ENCODE measurements at places on chromosomes 1 and 21.

DNA sequence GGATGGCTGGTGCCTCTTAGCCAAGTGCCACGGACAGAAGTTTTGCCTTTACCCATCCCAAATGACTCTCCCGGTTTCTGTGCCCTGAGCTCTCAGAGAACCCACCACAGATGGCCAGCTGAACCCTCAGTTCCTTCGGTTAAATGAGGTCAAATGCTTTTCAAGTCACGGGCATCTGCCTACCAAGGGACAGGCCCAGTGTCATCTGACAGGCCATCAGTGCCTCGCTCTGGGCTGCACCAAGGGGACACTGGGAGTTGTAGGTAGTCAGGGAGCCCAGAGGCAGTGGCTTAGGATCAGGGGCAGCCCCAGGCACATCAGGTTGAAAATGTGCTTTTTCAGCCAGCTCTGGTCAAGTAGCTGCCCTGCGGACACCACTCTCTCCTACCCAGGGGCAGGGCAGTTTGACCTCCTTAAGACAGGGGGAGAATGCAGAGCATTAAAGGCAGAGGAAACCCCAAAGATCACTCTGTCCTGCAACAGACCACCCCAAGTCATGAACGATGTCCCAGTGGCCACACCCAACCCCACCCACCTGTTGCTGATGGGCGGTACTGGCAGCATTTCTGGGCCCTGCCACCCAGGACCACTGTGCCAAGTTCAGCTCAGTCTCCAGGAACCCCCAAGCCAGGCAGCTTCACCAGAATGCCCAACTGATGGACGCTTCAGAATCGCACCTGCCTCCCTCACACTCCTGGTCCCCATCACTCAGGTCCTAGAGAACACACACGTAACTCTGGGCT lies 60.7 kb downstream of the CASZ1 start:
- DNase-seq, result no peak

DNA sequence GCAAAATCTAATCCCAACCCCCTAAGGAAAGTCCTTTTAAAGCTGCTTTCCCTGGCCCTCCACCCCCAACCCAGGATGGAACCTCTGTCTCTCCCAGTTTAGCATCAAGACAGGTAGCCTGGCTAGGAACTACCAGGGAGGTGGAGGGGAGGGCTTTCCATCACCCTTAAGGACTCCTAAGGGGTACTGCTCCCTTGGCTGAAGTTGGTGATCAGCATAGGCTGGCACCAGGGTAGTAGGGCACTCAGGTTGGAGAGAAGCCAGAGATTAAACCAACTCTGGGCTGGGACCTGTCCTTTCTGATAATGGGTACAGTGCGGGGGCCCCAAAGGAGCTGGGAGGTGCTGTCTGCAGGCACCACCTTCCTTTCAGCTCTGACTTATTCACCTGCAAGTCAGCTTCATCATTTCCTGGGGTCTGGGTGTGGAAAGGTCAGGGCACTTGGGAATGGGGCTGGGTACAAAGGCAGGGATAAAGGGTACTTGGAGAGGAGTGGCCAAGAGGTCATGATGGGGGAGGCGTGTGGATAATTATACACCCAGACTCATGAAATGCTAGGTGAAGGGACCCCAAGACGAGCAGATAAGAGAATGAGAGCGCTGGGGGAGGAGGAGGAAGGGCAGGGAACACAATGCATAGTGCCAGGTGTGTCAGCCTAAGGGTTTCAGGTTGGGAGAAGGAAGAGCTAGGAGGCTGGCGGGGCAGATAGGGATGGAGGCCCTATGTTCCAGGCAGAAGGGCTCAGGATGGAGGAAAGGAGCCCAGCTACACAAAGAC lies 1.2 kb downstream of the ARHGEF2 start:
- no peak for DNase-seq

DNA sequence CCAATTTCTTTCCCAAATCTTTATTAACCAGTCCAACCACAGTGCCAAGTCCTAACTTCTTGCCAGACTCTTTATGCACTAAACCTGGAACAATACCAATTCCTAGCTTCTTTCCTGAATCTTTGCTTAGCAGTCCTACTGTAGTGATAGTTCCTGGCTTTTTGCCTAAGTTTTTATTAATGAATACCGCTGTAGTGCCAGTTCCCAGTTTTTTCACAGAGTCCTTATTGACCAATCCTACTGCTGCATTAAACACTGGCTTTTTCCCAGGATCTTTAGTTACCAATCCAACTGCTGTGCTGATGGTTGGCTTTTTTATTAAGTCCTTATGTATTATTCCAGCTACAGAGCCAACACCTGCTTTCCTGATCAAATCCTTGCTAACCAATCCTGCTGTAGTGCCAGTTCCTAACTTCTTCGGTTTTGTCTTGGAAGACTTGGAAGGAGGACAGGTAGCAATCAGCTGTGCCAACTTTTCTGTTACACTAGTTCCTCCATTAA lies 80.8 kb downstream of the ASH1L start:
- no peak for DNase-seq

GRCh38 chr1:93824834-93825233 lies 54.2 kb downstream of the DNTTIP2 start:
- DNase-seq, result no peak

DNA sequence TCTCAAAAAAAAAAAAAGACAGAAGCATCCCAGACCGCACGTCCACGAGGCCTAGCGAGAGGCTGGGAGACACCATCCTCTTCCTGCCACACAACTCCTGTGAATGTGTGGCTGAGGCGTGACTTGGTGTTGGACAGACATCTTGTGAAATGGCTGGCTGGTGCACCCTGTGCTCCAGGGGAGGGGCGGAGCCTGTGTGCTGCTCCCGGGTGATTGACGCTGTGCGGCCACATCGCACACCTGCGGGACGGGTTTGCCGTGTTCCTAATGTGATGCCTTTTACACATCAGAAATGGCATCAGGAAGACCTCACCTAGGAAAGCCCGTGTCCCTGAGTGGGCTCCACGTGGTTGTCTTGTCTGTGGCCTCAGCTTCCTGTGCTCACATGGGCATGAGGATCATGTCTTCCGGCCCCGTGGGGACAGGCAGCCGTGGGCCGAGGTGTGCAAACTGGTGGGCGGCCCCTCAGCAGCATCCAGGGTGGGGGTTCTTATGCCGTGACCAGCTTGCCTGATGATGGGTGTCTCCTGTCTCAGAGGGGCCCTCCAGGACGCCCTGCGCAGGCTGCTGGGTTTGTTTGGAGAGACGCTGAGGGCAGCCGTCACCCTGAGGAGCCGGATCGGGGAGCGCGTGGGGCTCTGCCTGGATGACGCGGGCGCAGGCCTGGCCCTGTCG lies 64.4 kb downstream of the PCNT start:
- no peak for DNase-seq

DNA sequence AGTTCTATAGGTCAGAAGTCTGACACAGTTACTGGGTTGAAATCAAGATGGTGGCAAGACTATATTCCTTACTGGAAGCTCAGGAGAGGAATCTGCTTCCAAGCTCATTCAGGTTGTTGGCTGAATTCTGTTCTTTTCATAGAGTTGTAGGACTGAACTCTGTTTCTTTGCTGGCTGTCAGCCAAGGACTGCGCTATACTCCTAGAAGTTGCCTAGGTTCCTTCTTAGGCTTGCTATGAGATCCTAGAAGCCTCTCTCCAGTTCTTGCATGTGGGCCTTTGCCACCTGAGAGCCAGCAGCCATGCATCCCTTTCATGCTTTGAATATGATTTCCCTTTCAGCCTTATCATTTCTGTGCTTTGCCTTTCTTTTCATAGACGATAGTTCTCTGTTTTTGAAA lies 176.4 kb downstream of the RPS6KC1 start:
- no peak for DNase-seq

DNA sequence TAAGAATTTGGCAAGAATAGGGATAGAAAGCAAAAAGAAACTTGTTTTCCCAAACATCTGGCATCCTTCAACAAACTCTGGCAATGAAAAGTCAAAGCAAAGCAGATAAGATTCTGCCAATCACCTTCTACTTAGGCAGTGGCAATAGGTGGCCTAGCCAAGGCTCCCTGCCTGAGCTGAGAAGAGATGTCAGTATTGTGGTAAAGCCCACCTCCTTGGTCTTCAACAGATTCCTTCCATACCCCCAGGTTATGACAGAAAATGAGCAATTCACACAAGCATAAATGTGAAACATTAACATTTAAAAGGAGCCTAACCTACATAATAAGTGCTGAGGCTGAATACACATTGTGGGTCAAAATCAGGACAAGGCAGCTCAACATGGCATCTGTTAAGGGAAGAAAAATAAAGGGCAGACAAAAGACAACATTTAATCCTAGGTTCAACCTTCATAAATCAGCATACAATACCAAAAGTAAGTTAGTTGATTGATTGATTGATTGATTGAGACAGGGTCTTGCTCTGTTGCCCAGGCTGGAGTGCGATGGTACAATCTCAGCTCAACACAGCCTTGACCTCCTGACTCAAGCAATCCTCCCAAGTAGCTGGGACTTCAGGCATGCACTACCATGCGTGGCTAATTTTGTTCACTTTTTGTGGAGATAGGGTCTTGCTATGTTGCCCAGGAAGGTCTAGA lies 123.1 kb downstream of the AKT3 start:
- DNase-seq, result no peak

GRCh38 chr1:229229721-229230139 lies 41.2 kb upstream of the RAB4A start:
- DNase-seq, result peak; percentile 76

GRCh38 chr21:38312822-38313221 lies 56.0 kb downstream of the KCNJ15 start:
- no peak for DNase-seq

- DNase-seq, result no peak
Measured at GRCh38 chr1:107501081-107501605, 360.3 kb downstream of the NTNG1 start.

DNA sequence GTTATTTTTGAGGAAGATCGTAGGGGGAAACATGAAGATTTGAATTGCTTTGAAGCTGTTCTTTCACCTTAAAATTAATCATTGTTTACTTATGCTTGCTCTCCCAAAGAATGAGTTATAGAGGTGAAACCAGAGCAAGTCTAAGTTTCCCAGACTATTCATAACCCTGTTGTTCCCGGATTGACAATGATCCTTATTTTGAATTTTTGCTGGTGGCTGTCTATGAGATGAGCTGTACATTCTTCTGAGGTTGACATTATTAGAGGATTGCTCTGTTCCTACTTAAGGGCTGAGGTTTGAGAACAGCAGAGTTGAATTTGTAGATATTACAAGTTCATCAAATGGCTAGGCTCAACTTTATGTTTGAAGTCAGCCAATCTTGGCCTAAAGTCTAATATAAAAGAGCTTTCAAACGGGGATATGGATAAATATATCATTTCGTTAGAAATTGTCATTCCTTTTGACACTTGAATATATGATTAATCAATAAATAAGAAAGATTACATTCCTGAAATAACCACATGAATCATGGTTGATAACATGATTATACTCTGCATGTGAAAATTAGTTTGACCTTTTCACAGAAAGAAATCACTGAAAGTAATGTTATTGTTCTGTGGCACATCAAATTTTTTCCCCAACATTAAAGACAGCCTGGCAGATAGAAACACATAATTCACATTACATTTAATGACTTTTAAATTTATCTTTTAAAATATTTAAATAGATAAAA lies 19.1 kb upstream of the PDE4B start:
- DNase-seq, result no peak

- DNase-seq, result no peak
Measured at GRCh38 chr1:167200272-167200671, 20.4 kb upstream of the POU2F1 start.

DNA sequence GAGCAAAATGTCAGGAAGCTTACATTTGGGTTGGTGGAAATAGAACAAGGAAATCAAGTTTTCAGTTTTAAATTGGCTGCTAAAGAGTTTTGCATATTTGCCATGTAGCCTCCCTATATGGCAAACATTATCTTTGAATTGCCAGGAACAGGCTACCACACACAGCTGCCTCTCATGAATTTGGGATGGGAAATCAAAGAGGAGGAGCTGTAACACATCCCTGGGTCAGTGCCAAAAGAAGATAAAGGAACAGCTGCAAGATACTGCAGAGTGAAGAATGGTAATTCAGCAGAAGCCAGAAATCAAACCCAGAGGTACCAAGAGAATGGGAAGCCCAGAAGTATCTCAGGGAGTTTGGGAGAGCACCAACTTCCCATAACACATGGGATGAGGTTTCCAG lies 18.6 kb upstream of the RASAL2 start:
- DNase-seq, result no peak

DNA sequence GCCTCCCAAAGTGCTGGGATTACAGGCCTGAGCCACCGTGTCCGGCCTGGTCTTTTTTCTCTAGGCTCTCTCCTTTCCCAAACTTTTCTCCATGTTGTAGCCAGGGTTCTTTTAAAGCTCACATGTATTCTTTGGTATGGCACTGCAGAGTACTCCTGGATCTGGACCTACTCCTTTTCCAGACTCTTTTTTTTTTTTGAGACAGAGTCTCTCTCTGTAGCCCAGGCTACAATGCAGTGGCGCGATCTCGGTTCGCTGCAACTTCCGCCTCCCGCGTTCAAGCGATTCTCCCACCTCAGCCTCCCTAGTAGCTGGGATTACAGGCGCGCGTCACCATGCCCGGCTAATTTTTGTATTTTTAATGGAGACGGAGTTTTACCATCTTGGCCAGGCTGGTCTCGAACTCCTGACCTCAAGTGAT lies 602 bp upstream of the MED18 start:
- DNase-seq, result no peak

GRCh38 chr1:154178013-154178412 lies 13.9 kb downstream of the TPM3 start:
- no peak for DNase-seq

DNA sequence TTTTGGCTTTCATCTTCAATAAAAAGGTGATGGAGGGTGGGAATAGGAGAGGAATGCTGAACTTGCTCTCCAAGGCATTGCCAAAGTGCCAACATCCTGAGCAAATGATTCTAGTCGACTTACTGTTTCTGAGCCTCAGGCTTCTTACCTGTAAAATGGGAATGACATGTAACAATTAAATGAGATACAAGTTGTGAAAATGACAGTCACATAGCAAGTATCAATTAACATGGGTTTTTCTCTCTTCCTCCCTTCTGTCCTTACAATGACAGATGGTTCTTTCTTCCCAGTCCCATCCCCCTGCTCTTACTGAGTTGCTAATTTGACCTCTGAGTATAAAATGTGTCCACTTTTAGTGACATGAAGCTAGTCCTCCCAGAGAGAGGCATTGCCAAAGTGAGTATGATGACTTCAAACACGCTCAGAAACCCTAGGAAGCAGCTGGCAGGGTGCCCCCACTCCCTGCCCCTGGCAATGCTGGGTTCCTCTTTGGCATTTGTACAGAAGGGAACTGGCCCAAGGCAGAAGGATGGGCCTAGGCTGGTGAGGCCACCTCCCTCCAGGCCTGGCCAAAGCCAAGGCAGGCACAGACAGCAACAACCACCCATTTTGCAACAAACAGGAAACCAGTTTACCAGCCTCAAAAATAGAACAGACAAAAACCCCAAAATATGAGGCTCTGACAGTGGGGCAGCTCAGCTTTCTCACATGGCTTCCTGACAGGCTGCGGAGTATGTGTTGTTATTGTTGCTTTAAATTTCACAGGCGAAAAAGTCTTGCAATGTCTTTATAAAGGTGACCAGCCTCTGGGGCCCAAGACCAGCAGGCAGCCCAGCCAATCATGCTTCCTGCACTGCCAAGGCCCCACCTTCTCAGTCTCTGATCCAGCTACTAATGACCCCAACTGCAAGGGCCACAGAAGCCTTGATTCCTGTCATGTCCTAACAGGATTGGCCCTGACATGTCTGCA lies 115.9 kb downstream of the HIVEP3 start:
- DNase-seq, result peak; percentile 31

- DNase-seq, result no peak
Measured at GRCh38 chr21:44286716-44287632, 1.3 kb downstream of the AIRE start.

GRCh38 chr1:212077028-212077427 lies 41.5 kb downstream of the DTL start:
- no peak for DNase-seq

All from hypothalamus (tissue), 51 donors.